ENCODE measurements at places on chromosomes 4 and X.

DNA sequence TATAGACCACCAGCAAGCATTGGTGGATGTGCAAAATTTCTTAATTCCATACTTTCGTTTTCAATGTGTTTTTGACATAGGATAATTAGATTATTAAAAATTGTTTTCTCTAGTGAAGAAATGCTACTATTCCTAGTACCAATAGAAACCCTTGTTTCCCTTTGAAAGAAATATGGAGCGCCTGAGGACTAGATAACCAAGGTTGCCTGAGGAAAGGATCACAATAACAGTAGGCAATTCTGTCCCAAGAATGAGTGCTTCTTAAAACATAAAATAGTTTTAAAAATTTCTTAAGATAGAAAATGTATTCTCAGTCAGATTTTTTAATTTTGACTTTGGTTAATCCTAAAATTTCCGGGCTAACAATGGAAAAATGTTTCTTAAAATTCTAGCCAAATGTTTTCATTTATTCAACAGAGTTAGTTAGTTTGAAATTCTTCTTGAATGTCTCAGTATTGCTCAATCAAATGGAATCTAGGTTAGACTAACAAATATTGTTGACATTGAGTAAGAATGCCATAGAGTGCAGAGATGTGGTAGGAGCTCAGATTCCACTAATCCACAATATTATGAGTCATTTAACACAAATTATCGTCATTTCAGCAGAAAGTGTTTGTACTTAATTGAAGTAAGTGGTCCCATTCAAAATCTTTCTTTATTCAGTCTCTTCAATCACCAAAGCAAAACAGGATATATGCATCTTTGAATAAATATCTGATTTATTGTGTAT, 666.0 kb downstream of the GRID2 start:
- DNase-seq: no peak

- DNase-seq: no peak
Measured at GRCh38 chr4:153010146-153010545, 74.0 kb downstream of the FHDC1 start.

- DNase-seq: no peak
Measured at GRCh38 chr4:26085551-26085950, 171.5 kb downstream of the SMIM20 start.

DNA sequence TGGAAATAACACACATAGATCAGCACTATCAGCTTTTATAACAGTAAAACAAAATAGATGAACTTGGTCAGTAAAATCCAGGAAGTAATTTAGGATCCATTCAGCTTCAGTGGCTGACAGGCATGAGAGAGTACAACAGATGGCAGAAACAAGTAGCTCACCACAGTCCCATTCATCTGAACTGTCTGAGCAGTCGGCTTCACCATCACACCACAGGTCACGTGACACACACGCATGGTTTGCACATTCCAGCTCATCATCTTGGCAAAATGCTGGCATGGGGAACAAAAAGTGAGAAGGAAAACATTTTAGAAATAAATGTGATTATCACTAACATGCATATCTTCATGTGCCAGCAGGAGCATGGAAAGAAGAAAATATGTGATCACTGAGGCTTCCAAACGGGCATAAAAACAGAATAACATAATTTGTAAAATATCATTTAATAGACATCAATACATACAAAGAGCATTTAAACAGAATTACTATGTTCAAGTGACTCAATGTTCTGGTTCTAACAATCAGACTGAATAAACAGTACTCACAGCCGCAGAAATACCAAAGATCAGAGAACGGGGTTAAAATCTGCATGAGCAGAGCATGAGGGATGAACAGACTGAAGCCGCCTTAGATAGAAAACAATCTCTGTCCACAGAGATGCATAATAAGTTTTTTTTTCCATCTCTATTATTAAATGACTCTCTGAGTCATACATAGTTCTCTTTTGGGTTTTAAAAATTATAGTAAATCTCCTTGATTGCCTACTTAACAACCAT, 158.1 kb downstream of the ATP10D start:
- no peak for DNase-seq

GRCh38 chr4:117302226-117302625, 216.8 kb upstream of the TRAM1L1 start:
- no peak for DNase-seq

DNA sequence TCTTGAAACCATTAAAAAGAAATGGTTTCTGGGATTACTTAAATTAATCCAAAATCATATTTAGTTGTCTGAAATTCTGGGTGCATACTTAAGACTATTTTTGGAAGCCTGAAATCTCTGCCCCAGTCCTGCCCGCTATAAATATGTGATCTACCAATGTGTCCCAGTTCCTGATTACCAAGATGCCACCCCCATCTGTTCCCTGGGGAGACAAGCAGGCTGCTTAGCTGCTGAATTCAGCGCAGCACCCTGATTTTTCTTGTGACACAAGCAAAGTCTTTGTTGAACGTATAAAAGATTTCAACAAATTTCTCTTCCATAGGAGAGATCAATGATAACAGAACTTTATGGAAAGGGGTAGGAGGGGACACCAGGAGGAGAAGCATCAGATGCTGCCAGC, 100.6 kb upstream of the PRPS2 start:
- no peak for DNase-seq

- no peak for DNase-seq
Measured at GRCh38 chr4:85968945-85969819, 390.7 kb downstream of the MAPK10 start.

- no peak for DNase-seq
Measured at GRCh38 chr4:154441982-154442381, 49.6 kb downstream of the DCHS2 start.

- no peak for DNase-seq
Measured at GRCh38 chr4:171602638-171603355, 210.4 kb upstream of the GALNTL6 start.

GRCh38 chr4:26407476-26407875, 82.8 kb downstream of the CCKAR start:
- no peak for DNase-seq

DNA sequence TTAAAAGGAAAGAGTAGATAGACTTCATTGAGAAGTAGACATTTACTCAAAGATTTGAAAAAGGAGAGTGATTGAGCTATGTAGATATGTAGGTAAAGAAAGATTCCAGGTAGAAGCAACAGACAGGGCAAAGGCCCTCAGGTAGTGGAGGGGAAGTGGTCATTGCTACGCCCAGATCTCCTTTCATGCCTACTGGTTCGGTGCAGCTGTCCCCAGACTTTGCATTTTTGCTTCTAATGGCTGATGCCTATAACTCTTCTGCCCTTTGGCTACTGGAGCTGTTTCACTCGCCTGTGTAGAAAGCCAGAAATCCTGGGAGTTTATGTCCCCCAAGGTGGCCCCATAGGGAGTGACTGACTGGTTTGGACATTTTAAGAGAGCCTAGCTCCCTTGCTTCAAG, 16.9 kb upstream of the ARMCX2 start:
- no peak for DNase-seq

DNA sequence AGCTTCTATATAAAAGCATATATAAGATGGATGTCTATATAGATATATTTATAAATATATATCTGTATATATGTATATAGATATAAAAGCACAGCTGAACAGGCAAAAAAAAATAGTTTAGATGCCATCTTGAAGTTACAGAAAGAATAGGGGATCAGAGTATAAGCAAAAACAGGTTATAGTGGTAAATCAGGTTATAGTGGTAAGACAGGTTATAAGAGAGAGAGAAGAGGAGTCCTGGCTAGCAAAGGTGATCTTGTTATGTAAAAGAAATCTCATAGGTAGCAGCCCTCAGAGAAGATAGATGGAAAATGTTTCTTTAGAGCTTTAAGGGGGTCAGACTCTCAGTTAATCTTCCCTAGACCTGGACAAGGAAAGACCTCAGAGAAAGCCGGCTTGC, 1263.1 kb downstream of the PCDH7 start:
- no peak for DNase-seq

- no peak for DNase-seq
Measured at GRCh38 chrX:66635360-66635759, 3.5 kb downstream of the EDA2R start.

DNA sequence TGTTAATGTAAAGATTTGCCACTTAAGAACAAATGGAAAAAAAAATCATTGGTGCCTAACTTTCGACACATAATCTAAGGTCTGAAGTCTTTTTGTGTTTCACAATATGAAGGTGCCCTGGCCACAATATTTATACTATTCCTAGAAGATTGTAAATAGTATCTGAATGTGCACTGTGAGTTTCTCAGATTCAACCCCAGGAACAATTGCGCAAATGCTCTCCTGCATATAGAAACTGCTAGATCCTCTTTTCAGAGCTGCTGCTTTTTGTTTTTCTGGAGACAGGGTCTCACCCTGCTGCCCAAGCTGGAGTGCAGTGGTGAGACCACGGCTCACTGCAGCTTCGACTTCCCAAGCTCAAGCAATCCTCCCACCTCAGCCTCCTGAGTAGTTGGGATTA, 480.1 kb upstream of the FTHL17 start:
- no peak for DNase-seq

DNA sequence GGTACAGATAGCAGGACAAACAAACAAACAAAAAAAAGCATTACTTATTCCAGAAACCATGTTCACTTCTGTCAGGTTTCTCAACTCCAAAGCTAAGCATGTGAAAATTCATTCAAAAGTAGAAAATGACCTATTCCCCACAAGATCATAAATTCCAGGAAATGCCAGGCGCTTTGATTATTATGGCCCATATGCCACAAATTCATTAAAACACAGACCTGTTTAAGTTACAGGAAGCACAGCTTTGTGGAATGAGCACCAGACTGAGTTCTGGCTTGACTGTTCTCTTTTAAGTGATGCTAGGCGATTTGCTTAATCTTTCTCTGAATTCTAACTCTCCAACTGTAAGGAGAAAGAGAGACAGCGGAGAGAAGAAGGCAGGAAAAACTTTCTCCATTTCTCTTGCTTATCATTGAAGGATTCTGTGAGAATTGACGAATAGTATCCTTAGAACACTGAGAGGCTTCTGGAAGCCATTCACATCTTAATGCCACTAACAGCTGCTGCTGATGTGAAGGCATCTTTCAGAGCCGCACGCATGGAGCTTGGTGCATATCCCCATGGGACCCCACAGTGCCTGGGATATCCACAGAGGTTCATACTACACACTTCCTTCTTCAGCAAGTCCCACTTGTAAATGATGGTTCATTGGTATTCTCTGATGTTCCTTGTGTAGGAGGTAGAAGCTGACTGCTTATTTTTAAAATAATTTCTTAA, 138.0 kb downstream of the ZNF674 start:
- no peak for DNase-seq

DNA sequence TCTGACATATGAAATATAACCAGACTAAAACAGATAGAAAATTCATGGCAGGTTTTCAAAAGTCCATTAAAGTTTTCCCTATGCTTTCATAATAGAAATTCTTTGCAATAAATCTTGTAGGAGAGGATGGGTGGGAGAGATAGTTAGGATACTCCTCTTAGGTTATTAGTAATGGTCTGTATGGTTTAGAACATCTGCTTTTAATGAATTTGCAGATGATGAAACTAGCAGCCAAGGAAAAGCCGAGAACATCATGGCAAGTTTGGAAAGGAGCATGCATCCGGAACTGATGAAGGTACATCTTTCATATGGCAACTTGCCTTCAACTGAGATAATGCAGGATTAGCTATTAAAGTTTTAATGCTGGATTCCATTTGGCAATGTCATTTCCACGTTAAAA, 70.7 kb downstream of the DOCK11 start:
- no peak for DNase-seq

DNA sequence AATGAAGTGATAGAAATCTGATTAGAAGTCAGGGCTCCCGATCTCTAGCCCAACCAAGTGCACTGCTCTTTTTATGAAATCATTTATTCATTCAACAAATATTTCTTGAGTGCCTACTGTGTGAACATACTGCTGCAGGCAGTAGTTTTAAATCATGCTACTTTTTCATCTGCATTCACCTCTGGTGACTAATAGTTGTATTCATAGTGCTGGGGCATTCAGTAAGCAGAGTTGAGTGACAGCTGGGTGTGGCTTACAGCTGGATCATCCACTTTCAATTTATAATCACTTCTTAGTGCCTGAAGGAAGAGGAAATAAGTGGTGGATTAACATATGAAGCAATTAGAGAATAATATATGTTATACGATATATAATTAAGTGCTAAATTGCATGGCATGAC, 94.1 kb upstream of the HPRT1 start:
- DNase-seq: no peak

Data from stimulated activated CD4-positive, alpha-beta T cell treated with anti-CD3 and anti-CD28 coated beads, TNF-alpha, amount 100 ng/mL, for 24 hours (primary cell).